Lung microvascular endothelial cell (primary cell): ENCODE measurements at places on chromosomes 4 and X. TPM values are rescaled to one million over a fixed set of nuclear protein-coding genes. Genes with fewer than 3 reads are reported as not detected.

DNA sequence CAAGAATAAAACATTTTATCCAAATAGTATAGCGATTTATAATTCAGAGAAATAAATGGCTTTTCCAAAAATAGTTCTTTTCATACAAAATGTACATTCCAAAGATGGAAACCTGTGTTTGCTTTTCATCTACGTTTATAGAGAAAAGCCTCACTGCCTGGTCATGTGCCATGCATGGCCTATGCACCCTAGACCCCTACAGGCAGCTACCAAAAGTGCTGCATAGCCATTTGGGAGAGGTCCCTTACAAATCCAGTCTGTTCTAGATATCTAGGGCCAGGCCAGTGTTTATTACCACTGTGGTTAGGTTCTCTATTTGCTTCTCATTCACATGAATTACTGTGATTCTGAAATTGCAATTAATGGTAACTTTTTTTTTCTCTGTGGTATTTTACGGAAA lies 17.2 kb downstream of the HMGB2 start:
- DNase-seq = no peak

DNA sequence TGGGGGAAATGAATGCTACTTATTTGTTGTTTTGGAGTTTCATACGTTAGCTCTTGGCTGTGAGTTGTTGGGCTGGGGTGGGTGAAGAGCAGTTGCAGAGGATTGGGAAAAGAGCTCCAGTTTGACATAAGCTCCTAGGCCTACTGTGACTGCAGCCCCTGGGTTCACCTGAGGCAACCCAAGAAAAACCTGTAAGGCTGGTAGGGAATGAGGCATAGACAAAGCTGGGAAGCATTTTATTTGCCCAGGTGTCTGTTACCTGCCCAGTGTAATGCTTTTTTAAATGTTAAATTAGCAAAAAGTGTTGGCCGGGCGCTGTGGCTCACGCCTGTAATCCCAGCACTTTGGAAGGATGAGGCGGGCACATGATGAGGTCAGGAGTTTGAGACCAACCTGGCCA lies 160.0 kb downstream of the FHIP1A start:
- DNase-seq = no peak

- DNase-seq = no peak
Measured at GRCh38 chrX:110114260-110114776, 111.4 kb downstream of the TMEM164 start.

DNA sequence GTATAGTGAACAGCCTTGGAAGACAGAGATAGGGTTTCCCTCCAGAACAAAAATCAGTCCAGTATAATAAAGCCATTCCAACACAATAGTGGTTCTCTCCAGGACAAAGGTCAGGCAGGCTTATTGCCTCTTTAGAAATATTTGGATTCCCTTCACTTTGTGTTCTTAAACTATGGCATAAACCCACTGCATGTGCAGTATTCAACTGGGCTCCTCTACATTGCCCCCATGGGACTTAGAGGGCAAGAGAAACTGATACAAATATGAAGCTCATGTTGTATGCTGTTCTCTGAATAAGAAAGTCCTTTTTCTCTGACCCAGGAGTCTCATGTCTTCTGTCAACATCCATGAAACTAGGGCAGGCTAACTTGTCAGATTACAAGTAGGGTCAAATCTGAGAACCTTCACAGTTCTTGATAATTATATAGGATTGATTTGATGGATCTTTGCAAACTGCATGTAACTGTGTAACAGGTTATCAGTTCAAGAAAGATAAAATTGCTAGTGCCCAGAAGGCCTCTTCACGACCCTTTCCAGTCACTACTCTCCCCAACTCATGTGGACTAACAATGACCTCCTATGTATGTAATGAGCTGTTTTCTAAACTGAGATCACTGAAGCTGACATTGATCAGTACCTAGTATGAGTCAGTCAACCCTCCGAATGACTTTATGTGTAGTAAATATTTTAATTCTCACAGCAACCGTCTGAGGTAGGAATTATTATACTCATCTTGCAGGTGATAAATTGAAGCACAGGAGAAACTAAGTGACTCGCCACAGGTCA lies 31.9 kb upstream of the FAM9C start:
- no peak for DNase-seq

DNA sequence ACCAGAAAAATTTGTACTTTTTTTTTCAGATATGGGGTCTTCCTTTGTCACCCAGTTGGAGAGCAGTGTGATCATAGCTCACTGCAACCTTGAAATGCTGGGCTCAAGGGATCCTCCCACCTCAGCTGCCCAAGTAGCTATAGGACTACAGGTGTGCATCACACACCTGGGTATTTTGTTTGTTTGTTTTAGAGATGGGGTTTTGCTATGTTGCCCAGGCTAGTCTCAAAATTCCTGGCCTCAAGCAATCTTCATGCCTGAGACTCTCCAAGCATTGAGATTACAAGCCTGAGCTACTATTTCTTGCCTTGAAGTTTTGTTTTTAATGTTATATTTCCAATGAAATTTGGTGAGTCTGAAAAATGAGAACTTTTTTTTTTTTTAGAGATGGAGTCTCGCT lies 847.8 kb downstream of the TRIML1 start:
- DNase-seq = no peak

- peak; percentile 9 for DNase-seq
Measured at GRCh38 chr4:24560868-24561368, 23.4 kb downstream of the DHX15 start.

DNA sequence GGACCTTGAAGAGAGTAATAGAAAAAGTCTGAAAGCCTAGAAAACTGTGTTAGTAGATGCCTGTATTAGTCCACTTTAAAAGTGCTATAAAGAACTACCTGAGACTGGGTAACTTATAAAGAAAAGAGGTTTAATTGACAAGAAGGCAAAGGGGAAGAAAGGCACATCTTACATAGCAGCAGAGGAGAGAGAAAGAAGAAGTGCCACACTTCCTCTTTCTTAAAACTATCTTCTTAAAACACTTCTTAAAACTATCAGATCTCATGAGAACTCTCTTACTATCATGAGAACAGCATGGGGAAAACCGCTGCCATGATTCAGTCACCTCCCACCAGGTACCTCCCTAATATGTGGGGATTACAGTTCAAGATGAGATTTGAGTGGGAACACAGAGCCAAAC lies 18.8 kb upstream of the COL25A1 start:
- DNase-seq = no peak

- DNase-seq = no peak
Measured at GRCh38 chr4:67020438-67020797, 524.9 kb downstream of the CENPC start.

- peak; percentile 39 for DNase-seq
Measured at GRCh38 chr4:55435141-55435841, 39.5 kb downstream of the TMEM165 start.

- no peak for DNase-seq
Measured at GRCh38 chrX:103513067-103513466, 6.2 kb downstream of the RAB40A start.

GRCh38 chrX:68421636-68422035 lies 11.7 kb downstream of the OPHN1 start:
- no peak for DNase-seq

DNA sequence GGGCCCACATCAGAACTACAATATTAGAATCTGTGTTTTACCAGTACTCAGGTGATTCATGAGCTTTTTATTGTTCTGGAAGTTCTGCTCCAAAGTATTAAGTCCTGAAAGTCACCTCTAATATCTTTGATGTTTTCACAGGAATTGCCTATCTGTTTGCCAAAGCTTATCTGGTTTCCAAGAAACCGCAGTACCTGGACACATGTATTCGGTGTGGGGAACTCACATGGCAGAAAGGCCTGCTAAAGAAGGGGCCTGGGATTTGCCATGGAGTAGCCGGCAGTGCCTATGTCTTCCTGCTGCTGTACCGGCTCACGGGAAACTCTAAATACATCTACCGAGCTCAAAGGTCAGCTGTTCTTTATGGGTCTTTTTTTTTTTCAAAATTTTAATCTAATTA lies 18.4 kb upstream of the XK start:
- DNase-seq = no peak

DNA sequence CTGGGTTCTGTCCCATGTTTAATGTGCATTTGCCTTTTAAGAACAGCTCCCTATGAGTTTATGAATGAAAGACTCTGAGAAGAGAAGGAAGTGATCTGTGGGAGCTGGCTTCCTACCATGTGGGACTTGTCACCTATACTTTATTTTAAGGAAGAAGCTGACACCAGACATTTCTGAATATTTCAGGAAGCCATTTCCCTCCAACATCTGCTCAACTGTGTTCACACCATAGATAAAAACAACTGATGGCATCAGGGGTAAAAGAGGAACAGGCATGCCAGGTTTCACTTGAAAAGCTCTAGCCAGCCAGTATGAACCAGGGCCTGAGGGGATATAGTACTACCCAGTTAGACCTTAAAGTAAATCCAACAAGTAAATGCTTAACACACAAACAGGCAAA lies 116.0 kb downstream of the COL4A6 start:
- DNase-seq = no peak

Gene HAND2
- not detected in 2 replicates for total RNA-seq

Gene HTR2C
- total RNA-seq = not detected in 2 replicates

Gene NUDT9
- total RNA-seq = 10.9 and 14.1 TPM in 2 replicates

Gene TBC1D19
- total RNA-seq = 5.2 and 7.3 TPM in 2 replicates
